Neural crest cell (in vitro differentiated cells): ENCODE measurements at places on chromosomes 6 and 20. TPM values are rescaled to one million over a fixed set of nuclear protein-coding genes. Genes with fewer than 3 reads are reported as not detected.

GRCh38 chr20:32482442-32483261 lies 102.5 kb downstream of the NOL4L start:
- DNase-seq: peak; percentile 43

- no peak for DNase-seq
Measured at GRCh38 chr6:56483929-56484328, 158.8 kb downstream of the DST start.

- no peak for DNase-seq
Measured at GRCh38 chr6:72212686-72213085, 326.3 kb downstream of the RIMS1 start.

The FAM110A gene
- total RNA-seq: 16.8 and 17.4 TPM in 2 replicates

The CCDC170 gene
- 0.25 and 0.37 TPM in 2 replicates for total RNA-seq
